Head of caudate nucleus (tissue), 42 donors: ENCODE measurements at places on chromosomes 12 and 14.

DNA sequence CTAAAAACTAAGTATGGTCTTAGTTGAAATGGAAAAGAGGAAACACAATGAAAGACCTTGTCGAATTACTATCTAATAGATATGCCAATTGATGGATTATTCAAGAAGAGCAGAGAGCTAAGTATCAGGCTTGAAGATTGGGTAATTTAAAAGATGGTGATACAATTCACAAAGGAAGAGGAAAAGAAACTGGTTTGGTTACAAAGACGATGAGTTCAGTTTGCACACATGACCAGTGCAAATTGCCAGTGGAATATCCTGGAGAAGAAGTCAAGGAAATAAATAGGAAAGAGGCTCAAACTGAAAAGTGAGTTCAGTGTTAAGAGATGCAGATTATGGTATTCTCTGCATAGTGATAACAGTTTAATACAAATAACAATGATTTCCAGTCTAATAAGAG, 2.5 kb upstream of the RAP1B start:
- DNase-seq, result no peak

- no peak for DNase-seq
Measured at GRCh38 chr14:72970058-72970630, 43.9 kb downstream of the DCAF4 start.

- no peak for DNase-seq
Measured at GRCh38 chr14:30195941-30196340, 268.3 kb upstream of the PRKD1 start.

DNA sequence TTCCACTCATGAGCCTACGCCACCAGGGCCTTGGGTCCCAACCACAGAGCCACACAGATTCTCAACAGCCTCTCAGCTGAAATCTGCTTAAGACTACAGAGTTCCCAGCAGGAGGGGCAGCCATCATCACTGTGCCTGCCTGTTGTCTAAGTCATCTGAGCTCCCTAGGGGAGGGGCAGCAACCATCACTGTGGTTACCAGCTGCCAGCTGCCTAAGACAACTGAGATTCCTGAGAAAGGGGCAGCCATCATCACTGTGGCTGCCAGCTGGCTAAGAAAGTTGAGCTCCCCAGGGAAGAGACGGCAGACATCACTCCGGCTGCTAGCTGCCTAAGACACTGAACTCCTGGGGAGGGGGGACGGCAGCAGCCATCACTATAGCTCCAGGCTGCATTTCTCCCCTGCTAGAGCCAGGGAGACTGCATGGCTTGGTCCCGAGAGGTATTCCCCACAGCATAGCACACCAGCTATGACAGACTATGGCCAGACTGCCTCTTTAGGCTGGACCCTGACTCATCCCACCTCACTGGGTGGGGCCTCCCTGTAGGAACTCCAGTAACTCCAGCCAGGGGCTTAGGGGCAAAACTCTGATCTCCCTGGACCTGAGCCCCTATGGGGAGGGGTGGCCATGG, 37.2 kb upstream of the C14orf132 start:
- DNase-seq, result no peak

- DNase-seq, result no peak
Measured at GRCh38 chr12:70722584-70723343, 85.5 kb upstream of the PTPRB start.

- no peak for DNase-seq
Measured at GRCh38 chr14:98840091-98840490, 431.9 kb downstream of the BCL11B start.

GRCh38 chr12:71410844-71411243, 28.8 kb upstream of the LGR5 start:
- DNase-seq, result no peak

- no peak for DNase-seq
Measured at GRCh38 chr14:63996016-63996415, 143.2 kb downstream of the SYNE2 start.

DNA sequence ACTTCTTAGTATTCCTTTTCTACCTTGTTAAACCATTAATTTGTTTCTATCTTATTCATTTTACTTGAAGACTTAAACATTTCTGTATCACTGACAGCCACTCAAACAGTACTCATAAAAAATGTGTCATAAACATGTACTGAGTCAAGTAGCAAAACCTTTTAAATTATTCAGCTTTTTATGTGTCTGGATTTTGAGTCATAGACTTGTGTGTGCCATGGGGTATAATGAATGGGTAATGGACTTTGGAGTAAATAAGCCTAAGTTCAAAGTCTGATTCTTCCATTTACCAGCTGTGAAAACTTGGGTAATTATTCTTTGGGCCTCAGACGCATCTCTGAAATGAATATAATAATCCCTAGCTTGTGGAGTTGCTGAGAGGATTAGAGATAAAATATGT, 199.0 kb downstream of the RAD51B start:
- DNase-seq, result no peak

DNA sequence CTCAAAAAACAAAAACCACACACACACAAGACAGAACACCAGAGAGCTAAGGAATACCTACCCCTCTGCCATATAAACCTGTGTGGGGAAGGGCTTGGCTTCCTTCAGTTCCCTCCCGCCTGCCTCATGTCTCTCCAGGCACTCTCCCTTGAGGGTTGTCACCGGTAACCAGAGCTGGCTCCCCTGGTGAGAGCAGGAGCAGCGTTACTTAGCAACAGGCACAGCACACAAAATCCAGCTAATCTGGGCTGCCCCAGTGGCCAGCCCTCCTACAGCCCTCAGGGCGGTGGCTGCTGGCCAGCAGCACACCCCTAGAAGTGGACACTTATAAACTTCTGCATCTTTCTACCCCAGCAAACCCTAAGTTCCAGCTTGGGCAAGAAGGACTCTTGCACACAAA, 21.6 kb upstream of the NR4A1 start:
- DNase-seq, result no peak

DNA sequence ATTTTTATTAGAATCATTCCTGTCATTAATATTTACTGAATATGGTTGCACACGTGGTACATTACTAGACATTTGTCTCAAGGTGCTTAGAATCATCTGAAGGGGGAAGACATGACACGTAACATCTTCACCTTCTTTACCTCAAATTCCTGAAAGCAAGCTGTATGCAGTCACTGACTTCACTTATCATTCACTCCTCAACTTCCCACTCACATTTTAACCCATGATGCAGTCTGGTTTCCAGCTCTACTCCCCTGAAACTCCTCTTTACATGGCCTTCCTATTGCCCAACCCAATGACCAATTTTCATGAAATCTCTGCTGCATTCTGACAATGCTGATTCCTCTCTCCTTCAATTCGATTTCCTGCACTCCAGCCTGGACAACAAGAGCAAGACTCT, 5.8 kb upstream of the PSMC6 start:
- DNase-seq, result no peak

DNA sequence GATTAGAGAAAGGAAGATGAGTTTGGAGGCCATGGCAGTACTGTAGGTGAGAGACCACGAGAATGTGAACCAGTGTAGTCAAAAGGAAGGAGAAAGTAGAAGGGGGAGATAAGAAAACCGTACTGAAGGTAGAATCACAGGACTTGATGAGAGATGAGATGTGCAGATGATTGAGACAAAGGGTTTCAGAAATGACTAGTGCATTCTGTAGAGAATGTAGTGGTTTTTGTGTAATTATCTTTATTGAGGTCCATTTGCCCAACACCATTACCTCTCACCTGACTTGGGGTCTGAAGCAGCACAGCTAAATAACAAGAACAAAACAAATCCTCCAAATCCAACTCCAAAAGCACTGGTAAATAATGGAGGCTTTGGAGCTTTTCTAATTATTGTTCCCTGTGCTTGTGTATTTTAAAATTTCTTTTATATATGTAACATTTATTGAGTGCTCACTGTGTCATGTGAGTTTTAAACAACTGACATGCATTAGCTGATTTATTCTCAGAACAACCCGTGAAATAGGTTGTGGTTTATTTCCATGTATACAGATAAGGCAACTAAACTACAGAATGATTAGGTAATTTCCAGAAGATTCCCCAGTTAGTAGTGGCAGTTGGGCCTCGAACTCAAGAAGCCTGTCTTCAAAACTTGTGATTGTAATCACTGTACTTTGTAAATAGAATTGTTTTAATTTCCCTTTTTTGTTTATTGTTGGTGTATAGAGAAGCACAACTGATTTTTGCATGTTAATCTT, 390.0 kb downstream of the AEBP2 start:
- DNase-seq, result no peak

DNA sequence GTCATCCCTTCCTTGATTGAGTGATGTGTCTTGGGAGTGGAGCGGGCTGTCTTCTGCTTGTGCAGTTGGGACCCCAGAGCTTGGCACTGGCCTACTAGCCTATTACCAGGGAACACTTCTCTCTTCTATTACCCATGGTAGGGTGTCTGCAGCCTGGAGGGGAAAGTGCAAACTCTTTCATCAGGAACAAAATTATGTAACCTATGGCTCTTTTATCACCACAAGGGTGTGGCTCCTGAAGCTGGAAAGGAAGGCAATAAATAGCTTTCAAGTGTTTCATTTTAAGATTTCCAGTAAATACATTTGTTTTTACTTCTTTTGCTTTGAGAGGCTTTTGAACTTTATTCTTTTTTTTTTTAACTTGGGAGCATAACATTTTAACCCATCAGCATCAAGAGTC, 349.7 kb upstream of the FAR2 start:
- no peak for DNase-seq

DNA sequence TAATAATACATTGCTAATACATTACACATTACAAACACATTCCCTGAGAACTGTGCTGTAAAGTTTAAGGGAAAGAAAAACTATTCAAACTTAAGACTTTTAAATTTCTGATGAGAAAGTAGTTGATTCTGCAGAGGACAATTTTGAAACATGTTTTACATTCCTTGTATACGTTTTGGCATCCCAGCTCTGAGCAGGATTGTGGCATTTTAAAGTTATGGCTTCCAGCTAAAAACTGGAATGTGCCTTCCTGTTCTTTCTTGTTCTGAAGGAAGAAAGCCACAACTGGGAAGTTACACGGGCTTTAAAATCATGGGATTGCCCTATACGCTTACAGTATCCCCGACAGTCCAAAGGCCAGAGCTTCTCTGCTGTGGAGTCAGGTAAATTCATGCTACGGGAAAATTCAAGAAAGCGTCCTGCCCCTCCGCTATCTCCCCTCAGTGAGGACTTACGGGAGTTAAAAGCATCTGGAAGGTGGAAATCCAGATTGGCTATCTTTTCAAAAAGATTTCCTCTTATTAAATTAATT, 10.8 kb upstream of the KLHL42 start:
- no peak for DNase-seq

DNA sequence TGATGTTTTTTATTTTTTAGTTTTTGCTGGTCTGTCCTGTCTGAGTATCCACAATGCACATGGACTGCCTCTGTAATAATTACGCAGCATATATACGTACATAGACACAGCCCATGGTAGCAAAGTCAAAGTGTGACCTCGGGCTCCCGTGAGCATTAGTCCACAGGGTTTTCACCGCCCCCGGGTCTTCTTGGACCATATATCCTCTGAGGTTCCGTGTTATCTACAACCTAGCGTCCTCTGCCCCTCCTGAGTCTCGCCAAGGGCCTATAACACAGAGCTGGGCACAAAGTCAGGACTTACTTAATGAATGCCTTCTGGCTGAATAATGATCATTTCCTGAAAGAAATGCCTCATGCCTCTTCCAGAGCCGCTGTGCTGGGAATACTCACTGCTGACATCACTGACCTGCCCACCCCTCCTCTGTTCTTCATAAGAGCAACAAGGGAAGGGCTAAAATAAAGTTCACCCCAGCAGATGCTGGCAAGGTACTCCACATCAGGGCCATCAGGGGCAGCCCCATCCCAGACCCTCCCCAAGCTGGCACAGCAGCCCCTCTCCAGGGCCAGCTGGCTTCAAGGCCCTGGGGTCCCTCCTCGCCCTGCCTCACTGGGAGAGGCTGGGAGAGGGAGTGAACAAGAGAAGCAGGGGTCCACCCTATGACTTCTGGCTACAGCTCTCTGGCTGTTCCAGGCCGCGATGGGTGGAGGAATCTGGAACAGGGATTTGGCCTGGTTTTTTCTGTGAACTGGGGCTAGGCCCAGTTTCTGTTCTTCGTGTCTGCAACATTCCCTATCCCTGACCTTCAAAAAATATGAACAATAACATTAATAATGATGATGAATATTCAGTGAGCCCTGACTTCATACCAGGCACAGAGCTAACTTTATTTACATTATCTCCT, 7.9 kb downstream of the HDAC7 start:
- no peak for DNase-seq

- no peak for DNase-seq
Measured at GRCh38 chr12:53338916-53339315, 2.8 kb upstream of the SP7 start.

GRCh38 chr12:79934281-79935020, 446 bp downstream of the PPP1R12A start:
- DNase-seq, result no peak

GRCh38 chr12:48351022-48351708, 446 bp upstream of the ZNF641 start:
- peak; percentile 59 for DNase-seq

GRCh38 chr14:68468437-68469207, 324.2 kb downstream of the ZFP36L1 start:
- no peak for DNase-seq

DNA sequence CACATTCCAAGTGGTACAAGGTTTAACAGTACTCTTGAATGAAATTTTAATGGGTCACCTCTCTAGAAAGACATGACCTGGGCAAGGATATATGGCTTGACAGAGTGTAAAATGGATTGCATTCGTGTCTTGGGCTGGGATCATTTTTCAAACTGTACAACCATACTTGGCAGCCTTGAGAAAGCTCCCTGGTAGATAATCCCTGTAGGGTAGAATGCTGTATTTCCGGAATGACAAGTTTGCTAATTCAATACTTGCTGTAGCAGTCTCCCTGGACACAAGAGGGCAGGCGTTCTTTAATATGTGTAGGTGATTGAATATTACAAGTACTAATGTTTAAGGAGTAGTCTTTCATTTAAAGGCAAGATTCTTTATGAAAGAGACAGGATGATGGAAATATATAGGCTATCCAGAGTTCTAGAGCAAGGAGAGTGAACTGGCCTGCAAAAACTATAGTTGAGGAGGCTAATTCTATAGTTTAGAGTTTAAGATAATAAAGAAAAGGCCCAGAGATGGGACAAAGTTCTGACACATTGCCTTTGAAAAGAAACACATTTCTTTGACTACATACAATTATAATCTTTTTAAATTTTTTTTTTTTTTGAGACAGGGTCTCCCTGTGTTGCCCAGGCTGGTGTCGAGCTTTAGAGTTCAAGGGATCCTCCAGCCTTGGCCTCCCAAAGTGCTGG, 53.4 kb downstream of the PLBD1 start:
- DNase-seq, result no peak
